ENCODE measurements at places on chromosomes 1 and 21.

GRCh38 chr1:108048301-108049177, 83.6 kb upstream of the VAV3 start:
- no peak for DNase-seq

- DNase-seq = no peak
Measured at GRCh38 chr1:204589409-204590038, 73.3 kb downstream of the MDM4 start.

DNA sequence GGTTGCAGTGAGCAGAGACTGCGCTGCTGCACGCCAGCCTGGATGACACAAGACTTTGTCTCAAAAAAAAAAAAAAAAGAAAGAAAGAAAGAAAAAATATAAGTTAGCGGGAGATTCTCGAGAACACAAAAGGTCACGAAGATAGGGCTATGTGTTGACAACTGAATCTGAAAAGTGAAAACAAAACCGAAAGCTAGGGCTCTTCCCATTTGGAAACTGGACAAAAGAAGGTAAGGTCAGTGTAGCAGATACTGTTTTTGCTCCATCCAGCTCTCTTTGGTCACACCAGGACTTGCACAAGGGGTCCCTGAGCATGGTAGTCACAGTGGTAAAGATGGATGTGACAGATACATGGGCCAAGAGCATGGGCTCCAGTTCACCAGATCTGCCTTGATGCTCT, 60.4 kb upstream of the MAP10 start:
- no peak for DNase-seq

DNA sequence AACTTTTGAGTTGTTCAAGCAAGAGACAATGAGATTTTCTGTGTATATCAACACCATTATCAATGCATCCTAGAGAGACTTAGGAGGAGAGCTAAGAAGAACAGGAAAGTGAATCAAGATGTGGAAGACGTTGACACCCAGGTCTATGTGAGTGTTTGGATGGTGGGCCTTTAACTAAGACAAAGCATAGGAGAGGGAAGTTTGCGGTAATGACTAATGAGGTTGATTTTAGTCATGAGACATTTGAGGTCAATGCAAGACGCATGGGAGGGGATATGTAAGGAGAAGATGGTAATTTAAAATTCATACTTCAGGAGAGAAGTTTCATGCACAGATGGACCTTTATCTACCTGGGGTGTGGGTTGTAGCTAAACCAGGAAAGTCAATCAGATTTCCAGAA, 269.6 kb downstream of the VAV3 start:
- DNase-seq = no peak

DNA sequence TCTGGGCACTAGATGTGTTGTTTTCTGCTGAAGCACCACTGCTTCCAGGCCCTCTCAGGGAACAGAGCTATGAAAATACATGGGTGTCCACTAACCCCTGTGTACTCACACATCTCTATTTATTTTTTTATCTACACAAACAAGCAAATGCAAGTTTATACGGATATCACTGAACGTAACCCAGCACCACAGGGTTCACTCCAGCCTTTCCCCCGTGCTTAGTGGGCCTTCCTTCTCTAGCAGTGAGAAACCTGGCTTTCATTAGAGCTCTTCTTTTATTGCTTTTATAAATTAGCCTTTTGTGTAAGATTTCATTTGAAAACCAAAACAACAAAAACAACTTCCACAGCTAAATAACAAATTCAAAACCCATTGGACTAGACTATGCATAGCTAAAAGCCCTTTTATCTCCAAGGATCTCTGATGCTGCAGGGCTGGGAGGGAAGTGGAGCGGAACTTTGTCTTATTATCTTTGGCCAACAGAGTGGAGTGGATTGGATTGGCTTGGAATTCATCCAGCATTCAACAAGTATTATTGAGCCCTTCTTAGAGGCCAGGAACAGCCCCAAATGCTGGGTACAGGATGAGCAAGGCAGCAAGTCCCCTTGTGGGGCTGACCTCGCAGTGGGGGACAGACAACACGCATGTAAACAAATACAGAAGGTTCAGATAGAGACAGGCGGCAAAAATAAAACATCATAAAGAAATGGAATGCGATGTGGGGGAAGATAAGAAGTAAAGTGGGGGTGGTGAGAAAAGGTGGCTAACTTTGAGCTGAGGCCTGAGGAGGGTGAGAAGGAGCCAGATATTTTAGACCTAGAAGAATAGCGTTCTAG, 371.8 kb upstream of the POU3F1 start:
- no peak for DNase-seq

DNA sequence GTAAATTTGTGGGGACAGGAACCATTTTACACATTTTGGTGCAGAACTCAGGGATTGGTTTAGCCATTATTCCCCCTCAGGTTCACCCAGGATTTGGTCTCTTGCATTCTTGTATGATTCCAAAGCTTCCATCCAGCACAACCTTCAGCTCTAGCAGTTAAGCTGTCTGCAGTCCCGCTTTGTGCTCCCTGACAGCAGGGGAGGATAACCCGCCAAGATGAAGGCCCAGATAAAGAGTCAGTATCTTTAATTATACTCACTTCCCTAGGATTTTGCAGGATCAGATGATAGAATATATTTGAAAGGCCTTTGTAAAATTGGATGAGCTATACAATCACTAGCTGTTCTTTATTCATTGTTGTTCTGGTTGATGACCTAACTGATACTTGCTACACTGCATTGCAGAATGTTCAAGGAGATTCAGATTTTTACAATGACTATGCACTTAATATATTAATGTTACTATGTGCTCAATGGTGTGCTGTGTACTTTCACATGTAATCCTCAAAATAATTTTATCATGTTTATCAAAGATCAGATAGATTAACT, 49.8 kb downstream of the SLC16A1 start:
- no peak for DNase-seq

Measured in activated gamma-delta T cell treated with anti-CD3 and anti-CD28 coated beads, Interleukin-2, amount 50 U/mL, for 16 hours (primary cell).